ENCODE measurements at places on chromosomes 2 and 18. TPM values are rescaled to one million over a fixed set of nuclear protein-coding genes. Genes with fewer than 3 reads are reported as not detected.

DNA sequence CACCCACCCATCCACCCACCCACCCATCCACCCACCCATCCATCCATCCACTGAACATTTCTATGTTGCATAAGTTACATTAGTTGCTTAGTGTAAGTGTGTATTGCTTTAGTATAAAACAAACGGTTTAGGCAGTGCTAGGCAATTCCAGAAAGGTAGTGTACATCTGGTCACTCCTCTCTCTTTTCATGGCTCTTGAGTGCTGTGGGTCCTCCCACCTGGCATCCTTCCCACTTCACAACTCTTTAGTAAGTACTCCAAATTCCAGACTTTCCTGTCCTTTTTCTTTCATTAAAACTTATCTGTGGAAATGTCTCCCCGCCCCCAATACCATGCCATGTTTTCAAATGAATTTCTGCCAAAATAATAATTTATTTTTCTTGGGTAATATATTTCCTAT is 122.5 kb downstream of the PLEKHM3 start:
- DNase-seq: no peak

DNA sequence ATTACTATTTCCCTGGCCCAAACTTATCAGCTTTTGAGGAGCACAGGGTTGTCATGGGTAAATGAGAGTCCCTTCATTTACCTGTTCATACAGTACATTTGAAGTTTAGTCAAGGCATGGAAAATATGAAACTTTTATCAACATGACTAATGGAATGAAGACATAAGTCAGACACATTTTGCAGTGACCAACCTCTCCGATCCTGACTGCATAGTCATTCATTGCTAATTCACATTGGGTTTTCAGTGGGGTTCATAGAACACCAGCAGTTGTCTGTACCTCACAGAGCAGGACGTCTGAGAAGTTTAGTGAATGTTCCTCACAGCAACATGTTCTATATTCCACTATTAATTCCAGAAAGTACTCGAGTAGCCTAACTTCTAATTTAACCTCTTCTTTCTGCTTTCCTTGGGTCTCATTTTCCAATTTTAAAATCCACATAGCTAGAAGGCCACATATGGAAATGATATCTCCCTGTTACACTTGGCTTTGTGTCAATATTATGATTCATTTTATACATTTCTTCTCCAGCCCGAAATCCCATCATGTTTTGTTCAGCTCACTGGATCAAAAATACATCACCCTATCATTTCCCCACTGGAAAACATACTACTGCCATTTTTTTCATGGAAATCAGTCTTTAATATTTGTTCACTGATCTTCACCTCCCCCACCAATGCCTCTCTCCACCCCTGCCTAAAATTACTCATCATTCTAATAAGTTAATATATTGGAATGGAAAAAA is 65.9 kb downstream of the CDH20 start:
- no peak for DNase-seq

- DNase-seq: no peak
These were observed 7.8 kb downstream of the DOK6 start for GRCh38 chr18:69408522-69408921.

DNA sequence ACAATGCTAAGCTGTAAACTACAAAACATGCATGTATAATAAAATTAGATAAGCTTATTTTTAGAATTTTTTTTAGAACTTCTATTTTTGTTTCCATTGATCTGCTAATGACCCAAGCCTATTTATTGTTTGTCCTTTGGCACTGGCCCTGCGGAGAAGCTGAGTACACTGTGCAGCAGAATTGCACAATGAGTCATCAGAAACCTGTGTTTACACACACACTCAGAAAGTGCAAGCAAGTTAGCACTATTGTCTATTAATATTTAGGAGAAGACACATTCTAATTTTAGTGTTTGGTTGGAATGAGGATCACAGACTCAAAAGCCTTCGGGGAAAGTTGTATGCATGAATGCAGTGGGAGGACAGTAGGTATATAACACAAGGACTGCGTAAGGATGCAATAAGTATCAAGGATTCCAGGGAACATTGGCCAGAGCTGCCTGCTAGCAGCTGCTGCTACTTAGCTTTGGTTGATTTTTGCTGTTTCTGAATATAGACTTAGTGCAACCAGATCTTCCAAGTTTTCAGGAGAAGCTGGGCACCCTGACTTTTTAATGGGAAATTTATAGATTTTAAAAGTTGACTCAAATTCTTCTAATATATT is 128.2 kb downstream of the KCNH7 start:
- DNase-seq: no peak

DNA sequence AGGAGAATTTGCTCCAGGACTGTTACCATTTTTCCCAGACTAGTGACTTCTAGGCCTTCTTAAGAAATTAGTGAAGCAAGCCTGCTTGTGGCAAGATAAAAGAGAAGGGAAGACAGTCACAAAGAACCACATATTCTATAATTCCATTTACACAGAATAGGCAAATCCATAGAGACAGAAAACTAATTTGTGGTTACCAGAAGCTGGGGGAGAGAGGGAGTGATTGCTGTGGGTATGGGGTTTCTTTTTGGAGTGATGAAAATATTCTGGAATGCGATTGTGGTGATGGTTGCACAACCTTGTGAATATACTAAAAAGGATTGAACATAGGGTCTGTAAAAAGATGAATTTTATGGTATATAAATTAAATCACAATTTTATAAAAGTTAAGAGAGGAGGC is 37.5 kb upstream of the SIX2 start:
- DNase-seq: no peak

DNA sequence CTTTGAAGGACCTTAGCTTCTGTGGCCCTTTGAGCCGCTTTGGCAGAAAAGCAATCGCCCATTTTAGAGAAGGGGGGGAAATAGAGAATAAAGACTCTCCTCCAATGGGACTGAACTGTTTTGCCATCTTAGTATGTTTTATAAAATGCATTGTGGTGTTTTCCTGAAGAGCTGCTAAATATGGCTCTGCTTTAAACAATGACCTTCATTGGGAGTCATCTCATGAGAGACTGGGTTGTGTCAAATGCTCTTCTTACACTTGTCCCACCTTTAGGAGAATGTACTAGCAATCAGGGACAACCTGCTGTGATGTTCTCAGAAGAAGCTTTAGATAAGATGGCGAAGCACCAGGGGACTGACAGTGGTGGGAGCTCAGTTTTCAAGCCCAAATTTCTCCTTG is 418.9 kb upstream of the POU3F3 start:
- no peak for DNase-seq

GRCh38 chr18:57466307-57466706 is 31.1 kb downstream of the ONECUT2 start:
- DNase-seq: no peak

DNA sequence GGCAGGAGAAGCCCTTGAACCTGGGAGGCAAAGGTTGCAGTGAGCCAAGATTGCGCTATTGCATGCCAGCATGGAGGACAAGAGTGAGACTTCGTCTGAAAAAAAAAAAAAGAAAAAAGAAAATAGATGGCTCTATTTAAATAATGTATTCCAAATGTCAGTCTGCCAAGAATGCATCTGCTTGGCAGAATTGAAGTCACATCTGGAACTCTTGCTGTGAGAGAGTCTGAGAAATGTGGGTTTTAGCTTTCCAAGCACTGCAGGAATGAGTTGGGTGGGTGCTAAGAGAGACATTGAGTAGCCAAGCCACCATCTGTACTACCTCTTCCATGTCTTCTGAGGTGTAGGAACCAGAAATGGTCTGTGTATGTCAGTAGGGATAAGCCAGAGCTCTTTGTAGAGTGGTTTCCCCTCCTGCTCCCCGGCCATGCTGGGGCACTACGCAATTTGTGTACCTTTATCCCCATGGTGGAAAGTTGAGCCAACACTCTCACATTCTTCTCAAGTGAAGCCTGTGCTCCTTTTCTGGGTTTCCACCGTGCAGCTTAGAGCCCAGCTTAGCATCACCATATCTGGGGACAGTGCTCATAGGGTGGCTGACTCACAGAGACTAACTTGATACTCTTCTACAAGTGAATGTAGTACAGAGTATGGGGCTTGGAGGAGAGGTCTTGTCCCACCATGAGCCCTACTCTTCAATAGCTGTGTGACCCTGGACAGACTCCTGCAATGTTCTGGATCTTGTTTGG is 25.3 kb downstream of the IL1F10 start:
- DNase-seq: no peak

GRCh38 chr2:3637311-3637675 is 20.7 kb upstream of the ALLC start:
- DNase-seq: no peak

GRCh38 chr2:231665245-231666170 is 42.8 kb upstream of the PTMA start:
- DNase-seq: no peak

DNA sequence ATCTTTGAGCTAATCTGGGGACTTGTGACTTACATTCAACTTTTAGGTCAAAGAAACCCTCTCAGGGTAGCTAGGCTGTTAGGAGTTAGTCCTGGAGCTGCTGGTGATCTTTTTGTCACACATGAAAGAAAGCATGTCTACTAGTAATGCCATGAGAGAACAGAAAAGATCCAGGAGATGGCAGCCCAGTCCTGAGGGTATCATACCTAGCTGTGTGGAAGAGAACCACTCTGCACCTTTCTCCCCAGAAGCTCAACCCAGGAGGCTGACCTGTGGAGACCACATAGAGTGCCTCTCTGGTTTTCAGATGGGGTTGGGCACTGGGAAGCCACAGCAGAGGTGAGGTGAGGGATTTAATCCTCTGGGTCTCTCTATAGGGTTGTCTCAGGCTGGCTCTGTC is 460.2 kb upstream of the UBE2E3 start:
- no peak for DNase-seq

GRCh38 chr2:216436383-216436782 is 24.1 kb downstream of the SMARCAL1 start:
- DNase-seq: no peak

DNA sequence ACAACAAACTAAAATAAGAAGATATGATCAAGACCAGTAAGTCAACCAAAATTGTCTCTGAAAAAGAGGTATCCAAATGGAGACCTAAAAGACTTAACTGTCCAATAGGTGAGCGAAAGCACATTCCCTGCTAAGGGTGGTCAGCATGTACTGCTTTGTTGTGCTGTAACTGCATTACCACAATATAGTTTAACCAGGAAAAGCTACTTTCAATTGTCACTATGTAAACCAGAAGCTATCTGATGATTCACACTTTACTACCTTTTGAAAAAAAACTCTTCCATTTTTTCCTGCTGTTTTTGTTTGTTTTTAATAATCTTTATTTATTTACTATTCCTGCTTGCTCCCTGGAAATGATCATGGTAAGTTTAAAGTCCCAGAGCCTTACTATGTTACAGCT is 36.1 kb downstream of the ASXL2 start:
- DNase-seq: no peak

- no peak for DNase-seq
These were observed 129.7 kb downstream of the MAP3K20 start for GRCh38 chr2:173205375-173205774.

- no peak for DNase-seq
These were observed 94.9 kb downstream of the BCL2 start for GRCh38 chr18:63224630-63225029.

DNA sequence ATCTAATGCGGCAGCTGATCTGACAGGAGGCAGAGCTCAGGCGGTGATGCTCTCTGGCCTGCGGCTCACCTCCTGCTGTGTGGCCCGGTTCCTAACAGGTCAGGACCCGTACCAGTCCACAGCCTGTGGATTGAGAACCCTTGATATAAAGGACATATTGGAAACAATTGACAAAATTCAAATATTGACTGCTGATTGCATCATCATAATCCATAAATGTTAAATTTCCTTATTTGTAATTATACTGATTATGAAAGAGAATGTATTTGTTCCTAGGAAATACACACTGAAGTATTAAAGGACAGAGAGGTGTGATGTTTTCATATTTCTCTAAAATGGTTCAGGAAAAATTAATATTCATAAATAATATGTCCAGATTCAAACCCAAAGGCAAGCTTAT is 63.8 kb upstream of the SRD5A2 start:
- DNase-seq: no peak

Gene PROM2
- total RNA-seq: 0.05 TPM

Gene MAP3K2
- 24.4 TPM for total RNA-seq

Gene TRIM43
- not detected for total RNA-seq

Gene ZNF385B
- total RNA-seq: 2.1 TPM
